NCI-H1092 (cell line): ENCODE measurements at places on chromosomes 4 and X.

GRCh38 chr4:64394469-64394868 is 14.8 kb downstream of the TECRL start:
- no peak for DNase-seq

GRCh38 chr4:20645236-20645635 is 55.0 kb upstream of the PACRGL start:
- no peak for DNase-seq

DNA sequence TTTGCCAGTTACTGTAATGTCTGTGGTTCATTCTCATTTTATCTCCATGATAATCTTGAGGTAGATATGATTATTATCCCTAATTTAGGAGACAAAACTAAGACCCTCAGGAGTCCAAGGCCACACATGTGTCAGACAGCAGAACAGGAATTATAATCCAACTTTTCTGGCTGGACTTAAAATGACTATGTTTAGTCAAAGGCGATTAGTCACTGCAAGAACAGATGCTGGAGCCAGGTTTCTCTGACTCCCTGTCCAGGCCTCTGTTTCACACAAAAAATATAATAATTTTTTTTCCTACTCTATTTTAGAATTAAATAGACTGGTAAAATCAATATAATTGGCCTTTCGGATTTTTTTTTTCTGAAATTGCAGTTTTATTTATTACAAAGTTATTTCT is 56.7 kb upstream of the TMEM131L start:
- DNase-seq, result no peak

- no peak for DNase-seq
Observed at GRCh38 chr4:145625677-145626622, 6.8 kb downstream of the MMAA start.

GRCh38 chr4:8182858-8183725 is 16.0 kb upstream of the SH3TC1 start:
- no peak for DNase-seq

DNA sequence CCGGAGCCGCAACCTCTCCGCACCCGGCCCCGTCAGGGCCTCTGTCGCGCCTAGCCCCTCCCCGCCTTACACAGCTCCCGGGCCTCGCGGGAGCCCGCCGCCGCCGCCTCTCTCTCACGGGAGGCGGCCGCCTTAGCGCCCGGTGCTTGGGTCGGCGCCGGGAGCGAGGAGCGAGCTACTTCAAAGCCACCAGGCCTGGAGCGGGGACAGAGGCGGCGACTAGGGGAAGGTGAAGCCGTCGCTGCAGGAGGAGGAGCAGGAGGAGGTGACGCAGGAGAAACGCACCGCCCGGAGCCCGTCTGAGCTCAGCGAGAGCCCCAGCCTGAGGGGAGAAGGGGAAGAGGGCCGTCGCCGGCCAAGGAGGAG is 250 bp downstream of the USP9X start:
- no peak for DNase-seq

GRCh38 chrX:17602245-17602644 is 135.0 kb upstream of the SCML1 start:
- no peak for DNase-seq

GRCh38 chr4:121070696-121071639 is 1.4 kb downstream of the NDNF start:
- no peak for DNase-seq

GRCh38 chr4:42225286-42225685 is 72.8 kb upstream of the BEND4 start:
- no peak for DNase-seq

- no peak for DNase-seq
Observed at GRCh38 chr4:176393306-176394013, 73.7 kb downstream of the SPCS3 start.

GRCh38 chr4:101689220-101689619 is 101.3 kb upstream of the BANK1 start:
- DNase-seq, result no peak

GRCh38 chrX:47162927-47163583 is 18.0 kb downstream of the RBM10 start:
- DNase-seq, result no peak

DNA sequence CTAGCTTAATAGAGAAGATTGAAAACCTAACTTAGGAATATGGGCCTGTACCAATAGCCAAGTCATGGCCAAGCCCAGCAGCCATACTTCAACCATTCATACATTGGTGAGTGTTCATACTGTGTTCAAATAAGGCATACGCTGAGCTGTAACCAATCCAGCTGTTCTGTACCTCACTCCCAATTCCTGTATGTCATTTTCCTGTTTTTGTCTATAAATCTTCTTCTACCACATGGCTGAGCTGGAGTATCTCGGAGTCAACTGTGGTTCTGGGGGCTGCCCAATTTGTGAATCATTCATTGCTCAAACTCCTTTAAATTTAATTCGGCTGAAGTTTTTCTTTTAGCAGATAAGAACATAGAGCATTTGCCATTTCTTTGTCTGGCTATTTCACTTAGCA is 195.3 kb upstream of the ANKRD50 start:
- DNase-seq, result no peak

GRCh38 chrX:68685685-68686084 is 38.2 kb downstream of the STARD8 start:
- DNase-seq, result no peak

- no peak for DNase-seq
Observed at GRCh38 chrX:53481093-53481492, 46.9 kb upstream of the HSD17B10 start.

DNA sequence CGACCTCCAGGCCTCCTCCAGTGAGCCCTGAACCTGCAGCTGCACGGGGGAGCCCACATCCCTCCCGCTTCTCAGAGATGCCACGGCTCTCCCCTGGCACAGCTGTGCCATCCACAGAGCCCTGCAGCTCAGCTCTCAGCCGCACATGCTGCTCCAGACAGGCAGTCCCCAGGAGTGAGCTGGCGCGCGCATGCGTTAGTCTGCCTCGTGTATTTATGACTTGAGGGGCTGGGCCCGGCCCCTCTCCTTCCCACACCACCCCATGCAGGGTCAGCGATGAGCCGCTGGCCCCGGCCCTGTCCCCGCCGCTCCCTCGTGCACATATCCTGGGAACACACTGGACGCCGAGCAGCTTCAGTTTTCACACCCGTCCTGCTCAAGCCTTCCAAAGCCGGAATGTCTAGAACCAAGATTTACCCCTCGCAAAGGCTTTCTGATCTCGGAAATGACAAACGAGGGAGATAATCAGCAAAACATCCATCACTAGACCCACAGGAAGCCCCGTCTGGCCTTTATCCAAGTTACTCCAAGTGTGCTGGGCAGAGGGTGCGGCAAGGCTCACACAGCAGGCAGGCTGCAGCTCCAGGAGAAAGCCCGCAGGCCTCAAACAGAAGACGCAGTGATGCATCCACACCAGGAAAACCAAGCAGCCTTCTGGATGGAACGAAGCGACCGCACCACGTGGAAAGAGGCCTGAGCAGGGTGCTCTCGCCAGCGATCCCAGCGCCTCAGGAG is 24.3 kb downstream of the GAK start:
- DNase-seq, result no peak

DNA sequence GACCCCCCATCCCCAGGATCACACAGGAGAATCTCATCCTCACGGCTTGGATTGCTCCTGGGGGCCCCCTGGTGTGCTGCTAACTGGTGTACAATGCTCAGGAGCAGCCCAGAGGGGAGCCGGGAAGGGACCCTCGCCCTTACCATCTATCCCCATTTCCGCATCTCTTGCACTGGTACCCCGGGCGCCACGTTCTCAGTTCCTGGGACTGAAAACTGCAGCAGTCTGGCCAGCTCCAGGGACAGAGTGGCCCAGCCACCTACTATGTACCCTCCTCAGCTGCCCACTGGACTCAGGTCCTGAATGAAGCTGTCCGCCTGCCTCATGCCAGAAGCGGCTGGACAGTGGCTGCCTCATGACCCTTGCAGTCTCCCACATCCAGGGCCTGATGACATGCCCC is 2.7 kb downstream of the SMIM10L2A start:
- no peak for DNase-seq

- DNase-seq, result no peak
Observed at GRCh38 chr4:64784125-64784524, 374.9 kb upstream of the TECRL start.

DNA sequence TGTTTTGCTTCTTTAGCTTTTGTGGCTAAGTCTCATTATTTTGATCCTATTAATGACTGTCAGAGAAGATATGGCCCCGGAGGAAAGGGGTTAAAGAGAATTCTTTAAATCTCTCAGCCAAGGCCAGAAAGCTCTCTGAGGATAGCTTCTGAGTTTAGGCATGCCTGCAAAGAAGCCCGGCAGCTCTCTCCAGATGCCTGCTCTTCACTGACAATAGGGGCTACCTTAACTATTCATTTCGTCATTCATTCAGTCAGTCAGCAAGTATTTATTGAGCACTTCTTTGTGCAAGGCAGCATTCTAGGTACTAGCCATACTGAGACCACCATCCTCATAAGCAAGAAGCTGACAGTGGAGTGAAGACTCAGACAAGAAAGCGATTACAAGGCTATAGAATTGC is 34.0 kb upstream of the BMP15 start:
- no peak for DNase-seq

- no peak for DNase-seq
Observed at GRCh38 chr4:85488416-85488815, 13.5 kb downstream of the ARHGAP24 start.

DNA sequence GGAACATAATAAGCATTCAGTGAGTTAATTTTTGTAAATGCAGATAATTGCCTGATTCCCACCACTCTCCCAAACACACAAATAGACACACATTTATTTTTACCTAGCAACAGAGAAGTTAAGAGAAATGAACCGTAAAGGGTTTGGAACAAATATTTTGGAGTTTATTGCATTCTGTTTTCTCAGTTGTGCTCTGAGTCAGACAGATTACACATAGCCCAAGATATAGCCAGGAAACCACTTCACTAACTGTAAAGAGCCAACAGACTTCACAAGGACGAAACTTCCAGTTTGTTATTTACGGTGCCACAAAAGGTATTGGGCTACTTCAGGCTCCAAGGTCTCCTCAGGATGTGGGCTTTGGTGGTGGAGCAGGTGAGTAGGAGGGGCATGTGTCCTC is 217.0 kb downstream of the BMPR1B start:
- no peak for DNase-seq

GRCh38 chr4:123299212-123299691 is 97.3 kb upstream of the SPRY1 start:
- no peak for DNase-seq

DNA sequence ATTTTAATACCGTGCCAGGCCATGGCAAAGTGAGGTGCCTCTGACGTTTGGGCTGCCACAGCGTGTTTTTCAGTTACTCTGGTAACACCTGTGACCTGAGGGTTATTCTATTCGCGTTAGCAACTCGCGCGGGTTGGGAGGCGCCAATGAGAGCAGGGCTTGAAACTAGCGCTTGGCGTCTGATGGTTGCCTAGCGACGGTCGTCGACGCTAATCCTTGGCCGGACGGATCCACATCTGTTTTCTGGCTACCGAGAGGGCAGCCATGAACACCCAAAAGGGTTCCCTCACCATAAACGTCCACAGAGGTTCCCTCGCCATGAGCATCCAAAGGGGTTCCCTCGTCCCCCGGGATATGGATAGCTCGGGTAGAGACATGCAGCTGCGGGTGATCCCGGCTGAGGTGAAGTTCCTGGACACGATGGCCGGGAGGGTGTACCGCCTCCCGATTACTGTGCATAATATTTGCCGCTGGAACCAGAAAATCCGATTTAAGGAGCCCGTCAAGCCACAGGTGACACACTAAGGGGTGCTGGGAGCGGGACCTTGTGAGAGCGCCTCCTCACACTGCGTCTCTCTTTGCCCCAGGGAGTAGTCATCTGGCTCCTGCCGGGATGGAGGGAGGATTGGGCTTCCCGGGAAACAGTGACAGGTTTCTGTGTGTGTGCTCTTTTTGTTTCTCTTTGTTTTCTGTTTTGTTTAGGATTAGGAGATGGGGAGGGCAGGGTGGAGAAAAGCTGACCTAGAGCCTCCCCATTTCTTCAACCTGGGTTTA is at the start of gene CFAP47:
TSS of gene CFAP47 (plus strand) at position 199 of the 774 bp plus-strand sequence. CDS start at position 265, 66 bp downstream.
- no peak for DNase-seq

GRCh38 chrX:46601283-46601682 is 27.7 kb downstream of the CHST7 start:
- DNase-seq, result no peak

- DNase-seq, result no peak
Observed at GRCh38 chr4:185991770-185992169, 77.2 kb upstream of the TLR3 start.

DNA sequence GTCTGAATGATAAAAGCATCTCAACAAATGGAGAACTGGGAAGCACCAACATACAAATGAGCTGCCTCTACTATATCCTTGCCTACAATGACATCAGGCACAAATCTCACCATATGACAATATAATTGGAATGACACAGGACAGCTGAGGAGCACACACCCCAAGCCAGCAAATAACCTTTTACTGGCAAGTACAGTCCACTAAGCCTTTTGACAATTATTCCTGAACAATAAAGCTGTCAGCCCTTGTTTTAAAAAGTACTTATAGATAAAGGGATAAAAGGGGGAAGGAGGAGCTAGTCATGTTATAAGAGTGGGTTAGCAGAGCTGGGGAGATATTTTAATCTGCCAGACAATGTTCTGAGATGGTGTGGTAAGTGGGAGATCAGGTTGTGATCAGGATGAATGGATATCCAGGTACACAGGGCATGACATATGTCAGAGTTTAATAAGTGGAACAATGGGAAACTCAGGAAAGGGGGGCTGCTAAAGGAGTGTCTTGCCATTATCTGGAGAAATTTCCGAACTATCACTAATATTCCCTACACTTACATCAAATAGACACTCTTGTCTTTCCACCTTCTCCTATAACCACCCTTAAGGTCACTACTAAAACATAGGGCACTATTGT is 127.6 kb downstream of the GPC3 start:
- DNase-seq, result no peak

GRCh38 chrX:52138830-52139544 is 45.7 kb upstream of the MAGED4 start:
- no peak for DNase-seq

DNA sequence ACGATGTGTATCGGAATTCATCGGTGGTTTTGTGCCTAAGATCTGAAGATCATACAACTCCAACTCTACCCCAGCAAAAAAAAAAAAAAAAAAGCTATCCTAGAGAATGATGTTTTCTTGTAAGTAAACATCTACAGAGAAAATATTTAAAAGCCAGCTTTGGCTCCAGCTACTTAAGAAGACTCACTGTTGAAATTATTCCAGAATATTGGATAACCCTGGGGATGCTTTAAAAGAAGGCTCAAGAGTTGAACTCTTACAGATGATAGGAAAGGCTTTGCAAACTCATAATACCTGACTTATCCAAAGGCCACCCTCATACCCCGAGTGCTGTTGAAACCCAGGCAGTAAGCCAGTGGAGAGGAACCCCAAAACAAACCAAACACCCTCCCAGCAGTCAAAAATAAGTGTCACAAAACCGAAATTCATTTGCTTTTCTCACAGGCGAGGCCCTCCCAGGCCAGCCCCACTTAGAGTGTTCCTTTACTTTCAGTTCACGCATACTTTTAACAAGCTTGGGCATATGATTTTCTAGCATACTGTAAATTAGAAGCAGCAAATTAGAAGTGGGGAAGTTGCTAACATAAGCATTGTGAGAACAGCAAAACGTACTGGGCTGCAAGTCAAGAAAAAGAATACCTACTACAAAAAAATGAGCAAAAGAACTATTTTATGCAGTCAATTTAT is 2.7 kb upstream of the AMELX start:
- no peak for DNase-seq
